Motor neuron (in vitro differentiated cells): ENCODE measurements at places on chromosomes 5 and 9.

GRCh38 chr9:115046824-115047223, 71.1 kb downstream of the TNC start:
- ATAC-seq, result no peak

GRCh38 chr9:87950765-87951488, 23.4 kb downstream of the CDK20 start:
- peak; percentile 55 for ATAC-seq

- peak; percentile 96 for ATAC-seq
Observed at GRCh38 chr9:92808726-92809451, 44.3 kb upstream of the BICD2 start.

- ATAC-seq, result no peak
Observed at GRCh38 chr5:25573691-25574090, 928.9 kb upstream of the CDH10 start.

DNA sequence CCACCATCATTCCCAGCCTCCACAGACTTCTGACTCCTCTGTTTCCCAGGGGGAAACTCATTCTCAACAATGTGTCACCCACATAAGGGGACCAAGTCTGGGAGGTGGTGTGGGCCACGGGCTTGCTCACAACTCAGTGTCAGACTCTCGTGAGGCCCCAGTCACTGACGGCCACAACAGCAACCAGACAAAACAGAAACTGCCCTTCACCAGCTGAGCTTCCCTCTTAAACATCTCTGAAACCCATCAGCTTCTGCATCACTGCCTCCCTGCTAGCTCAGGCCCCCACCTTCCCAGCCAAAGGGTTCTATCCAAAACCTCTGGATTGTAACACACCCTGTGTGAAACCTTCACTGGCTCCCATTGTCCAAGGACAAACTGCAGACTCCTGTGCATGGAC, 273.4 kb downstream of the CDK5RAP2 start:
- ATAC-seq, result no peak

GRCh38 chr9:7103367-7103766, 345.6 kb downstream of the KDM4C start:
- no peak for ATAC-seq

DNA sequence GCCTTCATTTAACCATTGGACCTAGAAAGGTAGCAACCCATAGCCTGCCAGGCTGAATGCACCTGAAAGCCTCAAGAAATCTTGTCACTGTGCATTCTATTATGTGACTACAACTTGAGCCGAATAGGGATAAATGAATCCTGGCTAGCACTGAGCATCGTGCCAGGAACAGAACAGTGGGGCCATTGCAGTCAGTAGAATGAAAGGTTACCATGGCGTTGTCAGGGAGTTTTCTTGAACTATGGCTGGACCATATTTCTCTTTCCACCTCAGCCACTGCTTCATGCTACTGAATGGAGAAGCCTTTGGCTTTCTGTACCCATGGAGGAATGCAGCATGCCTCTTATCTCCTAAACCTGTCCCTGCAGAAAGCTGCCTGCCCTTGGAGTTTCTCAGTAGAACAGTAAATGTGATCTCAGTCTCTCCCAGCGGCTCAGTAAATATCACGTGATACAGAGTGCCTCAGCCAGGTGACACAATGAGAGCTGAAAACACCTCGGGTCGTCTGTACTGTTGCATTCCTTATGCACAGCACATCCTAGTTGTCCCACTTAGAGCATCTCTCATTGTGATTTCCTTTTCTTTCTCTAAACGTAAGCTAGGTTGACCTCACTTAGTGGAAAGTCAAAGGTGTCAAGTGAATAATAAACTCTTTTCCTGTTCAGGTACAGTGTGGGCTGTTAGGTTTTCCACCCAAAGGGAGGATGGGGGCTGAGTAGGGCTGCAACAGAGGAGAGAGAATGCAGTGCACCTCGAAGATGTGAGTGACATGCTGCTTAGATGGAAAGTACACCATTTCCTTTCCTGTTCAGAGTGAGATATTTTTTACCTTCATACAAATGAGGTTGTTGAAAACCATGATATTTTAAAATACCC, 115.3 kb downstream of the MACIR start:
- ATAC-seq, result peak; percentile 79

DNA sequence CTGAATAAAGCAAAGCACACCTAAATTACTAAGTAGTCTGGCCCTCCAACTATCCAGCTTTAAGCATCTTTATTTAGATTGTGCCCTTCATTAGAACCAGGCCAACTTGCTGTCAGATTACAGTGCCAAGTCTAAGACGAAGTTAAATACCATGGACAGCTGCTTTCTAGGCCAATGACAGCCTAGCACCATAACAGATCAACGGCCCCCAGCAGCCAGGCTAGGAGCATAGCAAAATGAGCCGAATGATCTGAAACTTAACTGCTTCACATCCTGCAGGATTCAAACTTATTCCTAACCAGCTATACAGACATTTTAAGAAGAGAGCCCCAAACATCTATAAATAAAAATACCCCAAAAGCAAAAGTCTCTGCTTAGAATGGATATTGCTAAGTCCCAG, 6.8 kb downstream of the SLC24A2 start:
- peak; percentile 25 for ATAC-seq

GRCh38 chr5:1412621-1413020, 32.6 kb downstream of the SLC6A3 start:
- ATAC-seq, result no peak

DNA sequence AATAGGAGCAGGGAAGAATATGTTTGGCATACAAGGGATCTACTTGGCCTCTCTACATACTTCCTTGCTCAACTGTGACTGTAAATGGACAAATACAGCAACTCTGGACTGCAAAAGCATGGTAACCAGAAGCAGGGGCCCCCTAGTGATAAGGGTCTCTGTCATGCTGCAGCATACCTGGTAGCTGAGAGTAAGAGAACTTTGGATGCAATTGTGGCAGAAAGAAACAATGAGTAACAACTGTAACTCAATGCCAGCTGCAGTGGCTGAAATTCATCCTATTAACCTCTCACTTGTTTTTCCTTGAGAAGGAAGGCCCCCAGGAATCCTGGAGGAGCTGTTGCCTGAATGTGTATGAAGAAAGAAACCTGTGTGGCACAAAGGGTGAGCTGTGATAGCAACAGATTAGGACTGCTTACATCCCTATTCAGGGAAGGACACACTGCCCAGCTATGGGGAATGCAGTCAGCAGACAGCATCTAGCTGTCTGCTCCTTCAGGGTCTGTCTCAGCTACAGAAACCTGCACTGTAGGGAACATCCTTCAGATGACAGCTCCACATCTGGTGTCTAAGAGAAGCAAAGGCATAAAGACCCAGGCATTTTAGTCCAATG, 468.1 kb upstream of the ACTBL2 start:
- ATAC-seq, result no peak

DNA sequence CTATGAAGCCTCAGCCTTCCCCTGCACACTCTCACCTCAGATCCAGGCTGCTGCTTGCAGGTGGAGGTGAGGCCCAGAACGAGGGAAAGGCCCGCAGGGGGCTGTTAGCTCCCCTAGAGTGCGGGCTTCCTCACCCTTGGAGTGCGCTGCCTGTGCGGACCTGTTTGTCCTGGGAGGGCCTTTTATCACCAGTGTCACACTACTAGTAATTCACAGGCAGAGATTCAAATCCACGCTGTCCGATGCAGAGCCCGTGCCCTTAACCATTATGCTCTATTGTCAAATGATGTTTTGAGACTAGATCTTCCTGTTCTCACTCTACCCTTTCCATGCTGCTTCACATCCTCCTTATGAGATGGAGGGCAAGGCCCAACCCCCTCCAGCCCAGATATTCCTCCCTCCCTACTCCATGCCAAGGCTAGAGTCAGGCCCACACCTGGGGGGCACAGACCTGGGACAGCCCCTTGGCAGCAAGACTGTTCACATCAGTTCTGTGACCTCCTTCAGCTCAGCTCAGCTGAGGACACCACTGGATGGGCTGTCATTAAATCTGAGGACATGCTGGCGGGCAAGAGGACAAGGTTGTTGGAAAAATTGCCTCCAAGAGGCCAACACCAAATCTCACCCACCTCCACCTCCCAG, 112.8 kb upstream of the SPOCK1 start:
- ATAC-seq, result peak; percentile 39

DNA sequence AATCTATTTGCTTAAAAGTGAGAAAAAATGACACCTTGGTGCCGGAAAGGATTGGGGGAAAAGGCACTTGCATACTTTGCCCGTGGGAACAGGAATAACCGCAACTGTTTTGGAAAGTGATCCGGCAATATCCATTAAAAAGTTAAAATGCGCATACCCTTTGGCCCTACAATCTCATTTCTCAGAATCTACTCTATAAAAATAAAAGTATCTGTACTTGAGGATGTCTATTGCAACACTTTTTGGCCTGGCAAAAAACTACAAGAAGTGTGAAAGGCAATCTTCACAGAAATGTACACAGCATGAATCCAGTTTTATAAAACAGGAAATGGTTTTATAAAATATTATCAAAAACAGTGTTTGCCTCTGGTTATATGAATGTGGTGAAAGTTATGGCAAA, 58.3 kb upstream of the NFIL3 start:
- ATAC-seq, result no peak

DNA sequence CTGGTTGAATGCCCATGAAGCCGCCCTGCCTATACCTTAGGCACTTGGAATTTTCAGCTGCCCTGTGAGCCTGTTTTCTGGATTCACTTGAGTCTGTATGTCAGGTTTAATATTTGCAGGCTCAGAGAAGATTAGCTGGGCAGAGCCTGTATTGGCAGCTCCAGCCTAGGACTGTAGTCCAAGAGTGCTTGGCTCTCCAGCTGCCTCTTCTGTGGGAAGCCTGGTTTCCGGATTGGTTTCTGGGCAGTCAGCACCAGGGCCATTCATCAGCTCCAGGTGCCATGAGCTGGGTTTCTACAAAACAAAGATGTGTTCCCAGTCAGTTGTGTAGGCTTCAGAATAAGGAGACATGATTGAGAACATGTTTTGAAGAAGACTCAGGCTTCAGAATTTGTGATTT, 90.1 kb downstream of the ARHGAP26 start:
- ATAC-seq, result no peak

DNA sequence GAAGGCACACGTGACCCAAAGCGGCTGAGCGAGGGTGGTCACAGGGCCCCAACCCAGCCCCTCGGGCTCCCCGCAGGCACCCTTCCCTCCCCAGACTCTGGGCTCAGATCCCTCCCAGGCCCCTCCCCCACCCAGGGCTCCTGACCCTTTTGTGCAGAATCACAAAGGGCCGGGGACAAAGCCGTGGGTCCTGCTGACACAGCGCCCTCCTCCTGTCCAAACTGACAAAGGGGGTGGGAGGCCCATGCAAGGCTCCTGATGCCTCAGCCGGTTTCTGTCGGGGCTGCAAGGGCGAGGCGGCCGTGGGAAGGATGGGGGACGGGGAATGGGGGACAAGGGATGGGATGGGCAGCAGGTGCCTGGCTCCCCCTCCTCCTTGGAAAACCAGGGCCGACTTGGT, 43.5 kb upstream of the UBAC1 start:
- peak; percentile 51 for ATAC-seq

- no peak for ATAC-seq
Observed at GRCh38 chr9:91048749-91049148, 247.1 kb downstream of the SYK start.

GRCh38 chr9:69600314-69601047, 71.7 kb downstream of the APBA1 start:
- no peak for ATAC-seq

DNA sequence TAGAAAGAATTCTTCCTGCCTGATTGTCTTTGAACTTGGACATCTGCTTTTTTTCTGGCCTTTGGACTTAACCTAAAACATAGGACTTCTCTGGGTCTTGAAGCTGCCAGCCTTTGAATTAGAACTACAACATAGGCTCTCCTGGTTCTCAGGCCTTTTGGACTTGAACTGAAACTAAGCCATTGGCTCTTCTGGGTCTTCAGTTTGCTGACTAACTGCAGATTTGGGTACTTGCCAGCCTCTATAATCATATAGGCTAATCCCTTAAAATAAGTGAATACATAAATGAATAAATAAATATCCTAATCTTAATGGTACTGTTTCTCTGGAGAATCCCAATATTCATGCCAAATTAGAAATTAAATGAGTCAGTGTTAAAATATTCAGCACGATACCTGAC, 473.4 kb upstream of the PAPPA start:
- ATAC-seq, result no peak

- ATAC-seq, result no peak
Observed at GRCh38 chr5:170149206-170149515, 43.5 kb downstream of the FOXI1 start.

DNA sequence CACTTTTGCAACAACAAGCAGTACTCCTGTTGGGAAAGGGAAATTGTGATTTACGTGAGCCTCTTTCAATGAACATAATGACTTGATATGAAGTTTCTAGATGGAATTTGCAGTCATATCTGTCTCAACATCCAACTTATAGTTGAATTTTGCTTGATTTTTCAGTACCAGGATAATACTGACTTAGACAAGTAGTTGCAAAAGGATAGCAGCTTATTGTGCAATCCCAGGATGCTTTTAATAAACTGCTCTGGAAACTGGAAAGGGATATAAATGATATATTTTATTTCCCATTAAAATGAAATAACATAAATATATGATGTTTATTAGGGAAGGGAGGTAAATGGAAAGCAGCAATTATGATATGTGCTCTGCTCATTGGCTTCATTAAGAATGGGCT, 174.4 kb upstream of the RGMB start:
- ATAC-seq, result no peak

- ATAC-seq, result peak; percentile 79
Observed at GRCh38 chr5:69007726-69008368, 86.0 kb upstream of the SLC30A5 start.

- ATAC-seq, result no peak
Observed at GRCh38 chr9:107751567-107752210, 262.1 kb upstream of the KLF4 start.

DNA sequence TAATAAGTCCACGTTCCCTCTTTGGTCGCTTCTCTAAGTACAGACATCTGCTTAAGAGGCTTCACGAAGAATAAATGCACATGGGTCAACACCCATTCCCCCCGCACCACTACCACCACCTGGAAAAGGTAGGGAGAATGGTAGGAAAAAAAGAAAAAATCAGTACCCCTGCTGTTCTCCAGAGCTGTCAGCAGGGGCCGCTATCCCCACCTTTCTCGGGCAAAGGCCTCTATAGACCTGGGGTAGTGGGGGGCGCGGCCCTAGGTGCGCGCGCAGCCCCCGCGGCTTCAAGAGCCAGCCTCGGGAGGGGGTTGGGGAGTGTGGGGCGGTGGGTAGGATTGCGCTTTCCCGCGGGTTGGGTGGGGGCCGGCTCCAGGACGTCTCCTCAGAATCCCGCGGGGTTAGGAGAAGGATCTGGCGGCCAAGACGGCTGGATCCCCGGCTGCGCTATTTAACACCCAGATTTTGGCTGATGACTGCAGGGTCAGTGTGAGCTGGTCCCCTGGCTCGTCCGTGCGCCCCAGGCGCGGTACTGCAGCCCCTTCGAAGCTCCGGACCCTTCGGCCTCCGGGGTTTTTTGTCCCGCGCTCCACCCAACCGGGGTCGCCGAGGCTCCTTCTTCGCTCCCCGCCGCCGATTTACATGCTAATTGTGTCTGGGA, 1.6 kb upstream of the SEMA6A start:
- peak; percentile 53 for ATAC-seq
